ENCODE measurements at places on chromosomes 12 and 14.

DNA sequence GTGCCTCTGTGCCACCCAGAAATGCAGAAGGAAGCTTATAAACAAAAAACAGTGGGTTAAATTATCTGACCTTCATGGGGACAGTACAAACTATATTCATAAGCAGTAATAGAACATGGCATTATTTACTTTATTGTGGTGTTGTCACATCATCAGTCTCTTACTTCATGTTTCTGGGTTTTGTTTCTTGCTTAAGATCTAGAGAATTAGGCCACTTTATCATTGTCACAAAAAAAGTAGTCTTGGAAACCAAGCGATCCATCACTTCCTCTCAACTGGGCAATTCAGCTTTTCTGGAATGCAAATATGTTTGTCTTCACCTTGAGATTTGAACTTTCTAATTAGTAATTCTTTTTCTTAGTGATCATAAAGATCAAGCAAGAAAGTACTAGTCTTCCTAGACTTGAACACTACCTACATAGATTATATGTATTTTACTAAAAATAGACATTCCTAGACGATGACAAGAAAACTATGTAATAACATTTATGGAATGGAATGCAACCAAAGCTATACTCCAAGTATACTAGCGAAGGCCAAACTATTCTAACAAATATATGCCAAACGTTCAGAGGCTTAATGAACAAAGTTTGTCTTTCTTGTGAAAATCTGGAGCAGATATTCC is 363.4 kb downstream of the DAD1 start:
- DNase-seq = peak; percentile 30

DNA sequence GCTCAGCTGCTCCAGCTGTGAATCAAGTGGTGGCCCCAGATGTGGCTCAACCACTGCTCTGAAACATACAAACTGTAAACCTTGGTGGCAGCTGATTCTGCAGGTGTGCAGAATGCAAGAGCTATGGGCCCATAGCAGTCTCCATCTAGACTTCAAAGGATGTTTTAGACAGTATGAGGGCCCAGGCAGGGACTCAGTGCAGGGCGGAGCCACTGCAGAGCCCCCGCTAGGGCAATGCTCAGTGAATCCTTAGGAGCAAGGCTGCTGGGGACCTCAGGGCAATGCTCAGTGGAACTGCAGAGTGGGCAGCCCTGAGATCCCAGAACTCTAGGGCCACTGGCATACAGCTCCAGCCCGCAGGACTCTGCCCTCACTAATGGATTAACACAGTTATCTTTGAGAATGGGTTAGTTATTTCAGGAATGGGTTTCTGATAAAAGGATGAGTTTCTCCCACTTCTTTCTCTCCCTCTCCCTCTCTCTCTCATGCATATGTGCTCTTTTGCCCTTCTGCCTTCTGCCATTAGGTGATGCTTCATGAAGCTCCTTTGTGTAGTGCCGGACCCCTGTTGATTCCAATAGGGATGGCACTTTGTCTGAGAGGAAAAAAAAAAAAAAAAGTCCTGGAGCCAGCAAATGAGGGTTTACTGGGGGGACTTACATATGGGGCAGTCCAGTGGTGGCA is 48.4 kb upstream of the JDP2 start:
- DNase-seq = no peak

- no peak for DNase-seq
Measured at GRCh38 chr12:84294246-84294645, 618.4 kb downstream of the SLC6A15 start.

- DNase-seq = no peak
Measured at GRCh38 chr14:94010625-94011024, 13.5 kb downstream of the CCDC197 start.

All from epithelial cell of esophagus (primary cell).